Stimulated activated naive CD8-positive, alpha-beta T cell treated with anti-CD3 and anti-CD28 coated beads, Interleukin-15, Interleukin-2, amounts not matched to agents 100 U/mL and 50 U/mL, for 24 hours (primary cell): ENCODE measurements at places on chromosomes 13 and 19.
A peak's percentile ranks its signal among the peaks of the same experiment; 100 is the strongest.

DNA sequence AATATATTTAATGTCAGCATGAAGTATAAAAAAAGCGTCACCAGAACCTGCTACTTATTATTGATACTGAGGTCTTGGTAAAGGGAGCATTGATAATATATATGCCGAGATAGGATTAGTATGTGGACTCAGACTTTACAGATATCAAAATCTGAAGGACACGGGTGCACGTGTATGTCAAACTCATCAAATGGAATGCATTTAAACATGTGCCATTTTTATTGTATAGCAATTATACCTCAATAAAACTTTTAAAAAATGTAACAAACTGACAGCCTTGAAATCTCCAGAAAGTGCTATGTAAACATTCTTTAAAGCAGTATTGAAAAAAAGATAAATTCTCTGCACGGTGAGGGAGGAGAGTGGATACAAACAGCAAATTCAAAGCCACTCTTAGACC lies 157.9 kb downstream of the RNF17 start:
- no peak for DNase-seq

DNA sequence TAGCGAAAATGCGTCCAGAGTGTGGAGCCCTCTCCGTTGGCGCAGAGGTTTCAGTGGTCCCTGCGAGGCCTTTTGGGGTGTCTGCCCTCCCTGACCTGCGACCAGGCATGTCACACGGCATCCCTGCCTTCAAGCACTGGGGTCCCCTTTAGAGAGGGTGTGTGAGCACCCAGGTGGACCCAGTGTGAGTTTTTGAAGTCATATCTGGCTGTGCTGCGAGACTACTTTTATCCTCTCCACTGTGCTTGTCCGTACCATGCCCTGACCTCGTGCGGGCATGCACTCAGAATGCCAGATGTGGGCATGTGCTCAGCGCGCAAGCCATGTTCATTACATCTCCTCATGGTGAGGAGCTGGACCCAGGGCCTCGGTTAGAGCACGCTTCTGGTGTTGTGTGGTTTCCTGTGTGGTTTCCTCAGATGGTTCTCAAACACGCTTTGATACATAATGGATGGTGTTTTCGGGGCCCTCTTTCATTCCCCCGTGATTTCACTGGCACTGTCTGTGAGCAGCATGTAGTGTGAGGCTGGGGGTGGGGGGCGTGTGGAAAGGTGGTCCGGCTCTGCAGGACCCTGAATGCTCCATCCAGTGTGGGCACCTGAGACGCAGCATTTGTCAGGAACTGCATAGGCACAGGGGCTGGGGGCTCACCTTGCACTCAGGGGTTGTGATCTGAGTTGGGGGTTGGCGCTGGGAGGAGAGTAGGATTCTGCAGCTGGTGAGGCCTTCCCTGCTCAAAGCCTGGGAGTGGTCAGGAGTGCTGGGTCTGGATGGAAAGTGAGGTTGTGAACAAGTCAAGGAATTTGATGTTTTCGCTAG lies 2.3 kb downstream of the TFDP1 start:
- no peak for DNase-seq

DNA sequence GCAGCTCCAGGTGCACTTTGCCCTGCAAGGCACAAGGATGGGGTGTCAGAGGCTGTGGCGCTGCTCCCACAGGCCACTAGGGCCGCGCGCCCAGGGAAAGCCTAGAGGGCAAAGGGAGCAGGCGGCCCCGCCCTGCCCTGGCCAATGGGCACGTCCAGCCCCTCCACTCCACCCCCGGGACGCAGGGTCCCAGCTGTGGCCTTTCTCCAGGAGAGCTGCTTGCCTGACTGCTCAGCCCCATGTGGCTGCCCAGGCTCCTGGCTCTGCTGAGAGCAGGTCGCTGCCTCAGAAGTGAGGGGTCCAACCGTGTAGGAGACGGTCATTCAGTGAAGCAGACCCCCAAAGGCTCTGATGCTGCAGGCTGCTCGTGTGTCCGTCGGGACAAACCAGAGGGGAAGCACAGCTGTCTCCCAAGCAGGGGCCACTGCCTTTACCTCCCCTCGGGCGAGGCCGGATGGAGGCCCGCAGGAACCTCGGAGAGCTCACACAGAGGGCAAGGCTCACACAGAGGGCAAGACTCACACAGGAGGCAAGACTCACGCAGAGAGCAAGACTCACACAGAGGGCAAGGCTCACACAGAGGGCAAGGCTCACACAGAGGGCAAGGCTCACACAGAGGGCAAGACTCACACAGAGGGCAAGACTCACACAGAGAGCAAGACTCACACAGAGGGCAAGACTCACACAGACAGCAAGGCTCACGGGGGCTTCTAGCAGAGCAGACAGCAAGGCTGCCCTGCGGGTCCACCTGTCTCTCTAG lies 56.2 kb upstream of the C13orf46 start:
- DNase-seq = no peak

GRCh38 chr13:68176475-68176874 lies 946.3 kb upstream of the PCDH9 start:
- no peak for DNase-seq

- DNase-seq = no peak
These were observed 40.2 kb downstream of the SUGP2 start for GRCh38 chr19:18993115-18993514.

GRCh38 chr19:28148554-28148953 lies 1064.4 kb downstream of the UQCRFS1 start:
- DNase-seq = no peak

DNA sequence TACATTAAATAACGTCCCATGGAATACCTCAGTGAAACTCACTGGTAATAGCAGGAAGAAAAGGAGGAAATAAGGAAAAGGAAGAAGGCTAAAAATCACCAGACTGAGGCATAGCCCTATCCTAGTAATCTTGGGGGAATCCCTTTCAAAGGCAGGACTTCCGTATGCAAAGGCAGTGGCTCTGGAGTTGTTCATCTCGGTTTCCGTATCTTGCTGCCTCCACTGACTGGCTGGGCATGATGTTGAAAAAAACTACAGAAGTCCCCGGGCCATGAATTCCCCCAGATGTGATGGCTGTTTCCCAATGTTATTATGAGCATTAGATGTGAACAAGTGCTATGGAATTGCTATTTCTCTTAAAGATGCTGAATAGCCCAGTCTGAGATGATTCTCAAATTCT lies 5.5 kb downstream of the FPR2 start:
- no peak for DNase-seq

GRCh38 chr13:30178976-30179375 lies 128.4 kb downstream of the KATNAL1 start:
- DNase-seq = no peak

DNA sequence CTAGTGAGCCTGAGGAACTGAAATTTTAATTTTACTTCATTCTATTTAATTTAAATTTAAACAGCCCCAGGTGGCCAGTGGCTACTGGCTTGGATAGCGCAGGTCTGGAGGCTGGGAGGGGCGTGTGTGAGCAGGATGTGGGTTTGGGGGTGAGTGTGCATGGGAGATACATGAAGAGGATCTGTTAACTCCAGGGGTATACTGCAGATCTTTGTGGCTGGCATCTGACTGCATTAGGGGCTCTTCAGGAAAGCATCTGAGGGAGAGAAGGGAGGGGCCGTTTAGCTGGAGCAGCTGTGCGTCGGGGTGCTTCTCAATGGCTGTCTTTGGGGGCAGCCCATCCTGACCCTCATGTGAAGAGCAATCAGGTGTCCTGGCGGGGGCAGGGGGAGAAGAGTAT lies 6.8 kb downstream of the SHANK1 start:
- no peak for DNase-seq

DNA sequence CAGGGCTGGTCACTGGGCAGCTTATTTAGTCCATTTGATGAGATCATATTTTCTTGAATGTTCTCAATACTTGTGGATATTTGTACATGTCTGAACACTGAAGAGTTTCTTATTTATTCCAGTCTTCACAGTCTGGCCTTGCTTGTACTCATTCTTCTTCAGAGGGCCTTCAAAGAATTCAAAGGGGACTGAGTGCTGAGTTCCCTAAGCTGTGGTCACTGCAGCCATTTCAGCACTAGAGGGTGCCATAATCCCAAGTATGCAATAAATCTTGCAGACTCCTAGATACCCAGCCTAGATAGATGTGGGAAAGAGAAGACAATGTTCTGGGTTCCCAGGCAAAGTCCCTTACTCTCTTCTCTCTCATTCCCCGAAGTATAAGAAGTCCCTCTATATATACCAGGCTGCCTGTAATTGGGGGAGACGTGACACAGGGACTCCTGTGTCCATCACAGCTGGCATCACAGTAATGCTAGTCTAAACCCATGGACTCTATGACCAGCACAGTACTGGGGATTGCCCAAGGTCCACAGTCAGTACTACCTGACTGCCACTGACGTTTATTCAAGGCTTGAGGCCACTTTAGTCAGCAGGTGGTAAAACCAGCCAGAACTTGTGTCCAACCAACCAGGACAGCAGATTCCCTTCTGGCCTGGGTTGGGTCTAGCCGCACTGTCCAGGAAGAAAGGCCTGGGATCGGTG lies 8.9 kb upstream of the VN1R1 start:
- no peak for DNase-seq

GRCh38 chr19:40190891-40191835 lies at the start of gene MAP3K10:
Gene MAP3K10, plus strand, starts transcription at chr19:40191426. Its CDS starts 606 bp downstream, at chr19:40192032.
- DNase-seq = peak; percentile 86

DNA sequence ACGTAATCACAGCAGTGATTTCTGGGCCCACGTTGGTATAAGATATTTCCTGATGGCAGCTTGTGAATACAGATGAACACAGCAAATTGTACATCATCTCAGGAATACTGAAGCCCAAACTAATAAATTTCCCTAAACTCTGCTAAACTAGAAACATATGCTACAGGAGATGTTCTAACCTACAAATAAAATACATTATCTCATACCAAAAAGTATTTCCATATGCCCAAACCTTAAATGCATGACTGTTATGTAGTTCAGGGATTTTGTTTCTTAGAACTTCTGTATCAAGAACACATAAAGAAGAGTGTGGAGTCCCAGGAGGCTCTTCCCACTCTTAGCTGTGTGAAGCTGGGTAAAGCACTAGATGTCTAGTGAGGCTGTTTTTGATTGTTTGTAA lies 138.4 kb downstream of the RFC3 start:
- DNase-seq = no peak

DNA sequence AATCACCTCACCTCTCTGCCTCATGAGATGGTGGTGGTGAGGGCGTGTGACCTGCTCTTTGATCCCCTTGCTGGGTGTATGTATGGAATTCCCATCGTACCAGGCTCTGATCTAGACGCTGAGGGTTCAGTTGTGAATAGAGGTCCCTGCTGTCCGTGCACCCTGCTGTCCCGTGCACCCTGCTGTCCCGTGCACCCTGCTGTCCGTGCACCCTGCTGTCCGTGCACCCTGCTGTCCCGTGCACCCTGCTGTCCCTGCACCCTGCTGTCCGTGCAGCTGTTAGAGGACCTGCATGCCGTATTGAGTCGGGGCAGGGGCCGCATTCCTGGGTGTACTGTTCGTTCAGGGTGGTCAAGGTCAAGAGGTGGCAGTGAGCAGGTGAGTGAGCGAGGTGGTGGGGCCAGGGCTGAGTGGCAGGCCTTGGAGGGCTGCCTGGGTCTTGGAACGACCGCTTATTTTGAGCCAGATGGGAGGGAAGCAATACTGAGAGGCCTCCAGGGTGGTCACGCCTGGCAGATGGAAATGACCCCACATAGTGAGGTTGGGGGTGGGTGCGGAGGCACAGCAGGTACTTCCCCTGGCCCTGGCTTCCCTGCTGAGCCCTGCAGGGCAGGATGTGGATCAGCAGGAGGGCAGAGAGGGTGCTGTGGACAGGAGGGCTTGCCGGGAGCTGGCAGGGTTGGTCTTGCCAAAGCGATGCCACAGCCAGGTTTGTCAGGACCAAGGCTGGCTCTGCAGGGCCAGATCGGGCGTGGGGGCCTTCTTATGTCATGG lies 4.6 kb upstream of the EPN1 start:
- DNase-seq = peak; percentile 22

DNA sequence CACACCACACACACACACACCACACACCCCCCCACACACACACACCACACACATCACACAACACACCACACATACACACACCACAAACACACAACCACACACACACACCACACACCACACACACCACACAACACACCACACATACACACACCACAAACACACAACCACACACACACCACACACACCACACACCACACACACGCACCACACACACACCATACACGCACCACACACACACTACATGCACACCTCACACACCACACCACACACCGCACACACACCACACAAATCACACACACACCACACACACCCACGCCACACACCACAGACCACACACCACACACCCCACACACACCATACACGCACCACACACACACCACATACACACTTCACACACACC lies 83.5 kb downstream of the ZNF557 start:
- no peak for DNase-seq

GRCh38 chr13:113724016-113724758 lies 34.8 kb upstream of the TMEM255B start:
- DNase-seq = no peak

DNA sequence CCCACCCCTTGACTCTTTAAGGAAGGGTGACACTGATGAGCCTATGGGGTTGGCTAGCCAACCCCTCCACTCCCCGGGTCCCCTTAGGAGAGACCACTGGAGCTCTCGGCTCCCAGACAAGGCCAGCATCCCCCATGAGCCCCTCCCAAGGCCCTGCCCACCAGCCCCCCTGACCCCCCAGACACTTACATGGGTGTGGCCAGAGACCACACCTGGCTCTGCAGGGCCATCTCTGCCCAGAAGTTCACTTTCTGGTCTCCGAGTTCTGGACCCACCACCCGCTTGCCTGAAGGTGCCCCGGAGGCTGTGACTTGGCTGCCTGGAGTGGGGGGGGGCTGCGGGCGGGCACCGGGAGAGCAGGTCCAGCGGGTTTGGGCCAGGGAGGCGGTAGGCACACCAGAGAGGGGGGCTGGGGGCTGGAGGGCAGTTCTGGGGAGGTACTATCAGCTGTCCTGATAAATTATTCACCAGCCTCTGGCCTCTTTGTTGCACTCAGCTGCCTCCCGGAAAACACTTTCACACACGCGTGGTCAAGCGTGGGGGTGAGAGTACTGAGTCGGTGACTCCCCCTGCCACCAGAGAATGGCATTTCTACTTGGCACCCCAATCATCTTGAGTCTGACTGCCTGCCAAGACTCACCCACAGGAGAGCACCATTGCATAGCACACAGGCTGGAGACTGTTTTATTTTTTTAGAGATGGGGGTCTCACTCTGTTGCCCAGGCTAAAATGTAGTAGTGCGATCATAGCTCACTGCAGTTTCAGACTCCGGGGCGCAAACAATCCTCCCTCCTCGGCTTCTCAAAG lies at the start of gene PALM3:
PALM3 (minus strand) TSS at position 326 of the 807 bp plus-strand sequence; CDS start at position 230, 96 bp downstream.
- DNase-seq = no peak

DNA sequence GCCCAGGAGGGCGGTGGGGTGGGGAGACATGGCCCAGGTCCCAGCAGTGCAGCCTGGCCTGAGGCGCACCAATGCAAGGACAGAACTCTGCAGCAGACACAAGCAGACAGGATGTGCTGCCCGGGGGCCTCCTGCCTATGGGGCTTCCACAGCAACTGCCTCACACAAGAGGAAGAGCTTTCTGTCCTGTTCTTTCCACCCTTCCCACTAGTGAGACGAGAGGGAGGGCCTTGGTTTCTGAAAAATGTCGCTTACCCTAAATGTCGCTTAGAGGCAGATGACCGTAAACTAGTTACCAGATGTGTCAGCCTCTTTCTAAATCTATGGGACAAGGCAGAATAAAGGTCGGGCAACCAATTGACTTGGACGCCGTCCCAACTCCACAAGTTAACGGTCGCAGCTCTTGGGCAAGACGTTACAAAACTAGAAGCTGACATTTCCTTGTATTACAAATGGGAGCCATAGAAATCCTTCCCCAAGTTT lies at the start of gene LAIR1:
LAIR1 (minus strand) TSS at position 157 of the 483 bp plus-strand sequence; CDS start at position 30, 127 bp downstream.
- peak; percentile 68 for DNase-seq

- DNase-seq = no peak
These were observed 8.2 kb downstream of the LATS2 start for GRCh38 chr13:21053231-21053630.
